ENCODE measurements at places on chromosomes 5 and 9.

- no peak for DNase-seq
Measured at GRCh38 chr5:146662229-146662628, 146.2 kb upstream of the GPR151 start.

DNA sequence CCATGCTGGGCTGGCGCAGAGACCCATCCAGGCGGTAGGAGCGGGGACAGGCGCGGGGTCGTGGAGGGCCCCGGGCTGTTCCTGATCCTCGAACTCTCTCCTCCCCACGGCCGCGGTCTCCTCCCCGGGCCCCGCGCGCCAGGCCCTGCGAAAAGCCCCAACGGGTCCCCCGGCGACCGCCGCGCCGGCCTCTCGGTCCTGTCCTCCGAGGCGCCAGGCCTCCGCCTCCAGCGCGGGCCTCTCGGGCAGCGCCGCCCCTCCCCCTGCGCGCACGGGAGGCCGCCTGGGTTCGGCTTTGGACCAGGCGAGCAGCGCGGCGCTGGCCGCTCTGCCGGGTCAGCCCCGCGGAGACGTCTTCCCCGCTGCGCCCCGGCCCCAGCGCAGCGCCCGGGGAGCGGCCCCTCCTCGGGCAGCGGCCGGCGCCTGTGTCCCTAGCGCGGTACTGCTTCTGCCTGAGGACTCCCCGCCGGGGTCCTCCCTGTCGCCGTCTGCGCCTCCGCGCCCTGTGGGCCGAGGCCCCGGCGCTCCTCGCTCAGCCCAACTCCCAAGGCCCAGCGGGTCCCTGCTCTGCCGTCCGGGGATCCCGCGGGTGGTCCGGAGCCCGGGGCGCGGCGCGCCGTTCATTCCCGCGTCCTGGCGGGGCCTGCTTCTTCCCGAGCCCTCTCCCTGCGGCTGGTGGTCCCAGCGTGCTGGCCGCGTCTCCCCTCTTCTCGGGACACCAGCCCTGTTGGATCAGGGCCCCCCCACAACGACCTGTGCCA, 13.4 kb downstream of the COL23A1 start:
- DNase-seq, result no peak

DNA sequence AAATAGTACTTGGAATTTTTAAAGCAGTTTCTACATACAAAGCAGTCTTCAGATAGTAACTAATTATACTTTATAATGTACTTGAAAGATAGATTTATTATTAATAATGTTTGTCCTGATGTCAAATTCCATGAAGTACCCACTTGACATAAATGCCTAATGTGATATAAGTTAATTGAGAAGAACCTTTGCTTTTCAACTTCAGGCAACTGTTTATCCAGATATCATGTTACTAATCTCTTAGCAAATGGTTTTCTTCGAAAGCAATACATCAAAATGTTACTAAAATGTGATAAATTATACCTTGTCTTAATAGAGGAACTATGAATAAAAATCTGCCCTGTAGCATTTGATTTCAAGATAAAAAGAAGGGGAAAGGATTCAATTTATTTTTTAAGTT, 146.8 kb upstream of the FBXL17 start:
- DNase-seq, result no peak

GRCh38 chr5:123086376-123087055, 2.5 kb upstream of the PRDM6 start:
- no peak for DNase-seq

DNA sequence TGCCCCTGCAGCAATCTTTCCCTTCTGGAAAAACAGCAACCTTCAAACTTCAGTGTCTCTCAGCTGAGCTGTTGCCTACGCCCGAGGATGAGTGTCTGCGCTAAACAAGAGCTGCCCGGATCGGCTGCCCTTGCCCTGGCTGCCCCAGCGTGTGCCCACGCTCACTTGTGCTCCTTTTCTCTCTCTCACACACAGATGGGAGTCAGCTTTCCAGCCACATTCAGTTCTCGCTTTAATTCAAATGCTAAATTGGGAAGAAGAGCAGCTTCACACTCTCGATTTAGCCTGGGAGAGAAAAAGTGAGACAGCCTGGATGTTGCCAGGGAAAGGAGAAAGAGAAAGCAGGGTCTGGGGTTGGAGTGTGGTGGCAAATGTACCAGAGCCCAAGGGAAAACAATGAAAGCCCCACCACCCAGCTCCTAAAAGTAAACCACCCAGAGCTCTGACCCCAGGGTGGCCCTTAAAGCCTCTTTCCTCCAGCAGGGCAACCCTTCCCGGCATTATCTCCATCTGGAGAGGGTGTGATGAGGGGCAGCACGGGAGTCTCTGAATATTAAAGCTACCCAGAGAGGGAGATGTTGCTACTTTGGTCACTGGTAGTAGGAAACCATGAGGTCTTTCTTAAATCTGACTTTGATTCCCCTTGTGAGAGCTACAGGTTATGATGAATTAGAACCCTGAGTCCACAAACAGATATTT, 9.9 kb upstream of the EGR1 start:
- no peak for DNase-seq

- DNase-seq, result no peak
Measured at GRCh38 chr5:21142791-21143190, 1154.8 kb upstream of the CDH18 start.

DNA sequence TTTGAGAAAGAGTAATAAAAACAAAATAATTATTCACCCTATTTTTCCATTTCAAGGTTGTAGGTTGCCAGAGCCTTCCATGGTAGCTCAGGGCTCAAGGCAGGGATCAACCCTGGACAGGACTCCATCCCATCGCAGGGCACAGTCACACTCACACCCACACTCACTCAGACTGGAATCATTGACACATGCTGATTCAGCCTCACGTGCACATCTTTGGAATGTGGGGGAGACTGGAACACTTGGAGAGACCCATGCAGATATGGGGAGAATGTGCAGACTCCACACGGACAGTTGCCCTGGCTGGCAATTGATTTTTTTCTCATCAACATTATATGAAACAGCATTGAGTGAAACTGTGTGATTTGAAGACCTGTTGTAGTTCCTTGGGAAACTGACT, 234.1 kb downstream of the ADGRV1 start:
- no peak for DNase-seq

DNA sequence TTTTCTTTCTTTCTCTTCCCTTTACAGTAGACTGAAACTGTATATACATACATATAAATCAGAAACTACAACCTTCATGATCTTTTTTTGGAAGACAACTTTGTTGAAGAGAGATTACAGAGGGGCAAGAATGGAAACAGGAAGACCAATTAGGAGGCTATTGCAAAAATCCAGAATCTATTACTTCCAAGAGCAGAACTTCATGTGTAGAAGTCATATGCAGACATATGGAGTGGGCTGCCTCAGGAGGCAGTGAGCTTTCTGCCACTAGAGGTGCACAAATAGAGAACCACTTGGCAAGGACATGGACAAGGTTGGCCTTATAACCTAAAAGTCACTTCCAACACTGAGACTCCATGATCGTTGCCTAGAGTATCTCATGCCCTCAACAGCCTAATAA, 157.8 kb upstream of the NR4A3 start:
- no peak for DNase-seq

GRCh38 chr5:4572311-4573100, 567.6 kb upstream of the ADAMTS16 start:
- DNase-seq, result no peak

- no peak for DNase-seq
Measured at GRCh38 chr9:125269014-125269397, 7.4 kb downstream of the GAPVD1 start.

DNA sequence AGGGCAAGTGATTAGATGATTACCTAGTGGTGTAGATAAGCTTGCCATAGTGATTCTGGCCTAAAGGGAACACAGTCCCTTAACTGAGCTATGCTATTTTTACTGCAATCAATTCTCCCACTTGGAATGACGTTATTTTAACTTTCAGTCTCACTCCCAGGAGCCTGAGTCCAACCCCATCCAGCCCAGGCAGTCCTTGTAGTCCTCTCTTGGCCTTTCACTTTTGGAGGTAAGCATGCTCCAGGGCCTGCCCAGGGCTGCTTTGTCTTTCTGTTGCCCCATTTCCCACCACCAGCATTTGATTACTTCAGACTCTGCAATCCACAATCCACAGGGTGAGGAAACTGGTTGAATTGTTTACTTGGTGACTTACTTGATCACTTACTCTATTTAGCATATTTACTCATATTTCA, 233.0 kb downstream of the CD180 start:
- no peak for DNase-seq

GRCh38 chr5:169336242-169336641, 35.3 kb upstream of the SLIT3 start:
- DNase-seq, result no peak

- no peak for DNase-seq
Measured at GRCh38 chr5:68246802-68247201, 31.2 kb downstream of the PIK3R1 start.

GRCh38 chr5:62717301-62717933, 138.8 kb downstream of the LRRC70 start:
- DNase-seq, result no peak

GRCh38 chr5:3297853-3298252, 297.8 kb upstream of the IRX1 start:
- DNase-seq, result no peak

GRCh38 chr5:102778478-102778877, 23.4 kb downstream of the PAM start:
- DNase-seq, result no peak

GRCh38 chr9:8832386-8832785, 1032.8 kb upstream of the DMAC1 start:
- no peak for DNase-seq

DNA sequence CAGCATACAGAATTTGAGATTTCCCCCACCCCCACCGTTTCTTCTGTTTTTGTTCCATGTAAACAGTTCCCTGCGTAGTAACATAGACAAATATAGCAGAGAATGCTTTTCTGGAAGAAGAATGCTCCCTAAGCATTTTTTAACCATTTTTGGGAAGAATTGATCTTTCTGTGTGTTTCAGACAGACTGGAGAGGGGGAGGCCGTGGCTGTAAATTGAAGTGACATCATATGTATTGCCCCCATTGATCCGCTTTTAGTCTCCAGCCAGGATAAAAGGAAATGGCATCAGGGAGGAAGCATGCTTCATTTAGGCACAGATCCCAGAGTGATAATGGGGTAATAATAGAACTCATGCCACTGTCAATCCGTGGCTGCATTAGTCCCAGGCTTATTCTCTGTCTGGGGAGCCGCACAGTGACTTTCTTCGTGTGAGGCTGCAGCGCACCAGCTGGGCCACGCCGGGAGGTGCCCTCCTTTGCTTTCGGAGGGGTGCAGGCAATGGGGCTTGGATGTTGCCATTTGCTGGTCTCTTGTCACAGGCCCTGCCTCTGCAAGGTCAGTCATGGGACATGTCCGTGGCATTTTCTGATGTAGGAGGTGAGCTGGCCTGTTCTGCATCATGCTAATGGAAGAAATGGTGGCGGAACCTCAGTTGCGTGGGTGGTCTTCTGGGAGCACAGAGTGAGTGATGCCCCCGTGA, 261.5 kb downstream of the FANCC start:
- no peak for DNase-seq

Data from liver (tissue), 10 donors.